ENCODE measurements at places on chromosomes 16 and 17. TPM values are rescaled to one million over a fixed set of nuclear protein-coding genes. Genes with fewer than 3 reads are reported as not detected.
A peak's percentile ranks its signal among the peaks of the same experiment; 100 is the strongest.

GRCh38 chr16:88994695-88995094 lies 17.7 kb upstream of the CBFA2T3 start:
- H3K4me1 ChIP-seq: no peaks in the 10 kb centered on the region
- no peak overlapping the region for H3K4me3 ChIP-seq
- H3K27me3 ChIP-seq: no peaks in the 10 kb centered on the region
- H3K36me3 ChIP-seq: no peaks in the 10 kb centered on the region

- H3K4me1 ChIP-seq: no peaks in the 10 kb centered on the region
- H3K4me3 ChIP-seq: no peak overlapping the region
- H3K36me3 ChIP-seq: no peaks in the 10 kb centered on the region
- no peaks in the 10 kb centered on the region for H3K27me3 ChIP-seq
These were observed 4.8 kb downstream of the EVPL start for GRCh38 chr17:76022285-76022684.

- no peak overlapping the region for H3K4me3 ChIP-seq
- H3K36me3 ChIP-seq: no peaks in the 10 kb centered on the region
- DNase-seq: no peak
- no peaks in the 10 kb centered on the region for H3K27me3 ChIP-seq
- no peak overlapping the region for H3K27ac ChIP-seq
- H3K4me1 ChIP-seq: no peaks in the 10 kb centered on the region
These were observed 184.8 kb upstream of the WSCD1 start for GRCh38 chr17:5885336-5885735.

DNA sequence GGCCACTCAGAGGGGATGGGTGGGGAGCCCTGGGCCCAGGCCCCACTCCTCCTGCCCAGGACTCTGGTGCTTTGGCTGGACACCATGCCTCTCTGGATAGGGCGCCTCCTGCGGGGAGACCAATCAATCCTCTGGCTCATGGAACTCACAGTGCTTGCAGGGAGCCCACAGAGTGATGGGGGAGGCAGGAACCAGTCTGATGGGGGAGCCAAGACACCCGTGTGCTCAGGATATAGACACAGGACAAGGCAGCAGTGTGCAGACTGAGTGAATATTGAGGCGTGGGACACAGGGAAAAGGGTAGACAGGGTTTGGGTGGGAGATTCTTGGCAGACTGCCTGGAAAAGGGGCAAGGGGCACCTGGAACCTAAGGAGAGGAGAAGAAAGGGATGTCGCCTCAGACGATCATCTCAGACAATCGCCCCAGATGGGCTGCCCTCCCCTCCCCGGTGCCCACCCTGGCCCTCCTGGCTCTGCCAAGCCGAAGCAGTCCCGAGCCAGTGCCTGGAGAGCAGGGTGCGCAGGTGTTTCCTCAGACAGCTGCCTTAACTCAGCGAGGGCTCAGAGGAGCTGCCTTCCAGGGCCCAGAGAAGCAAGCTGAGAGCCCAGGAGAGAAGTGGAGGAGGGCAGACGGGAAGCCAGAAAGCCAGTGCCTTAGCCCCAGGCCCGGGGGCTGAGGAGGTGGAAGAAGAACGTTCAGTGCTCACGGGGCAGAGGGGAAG lies 37.4 kb upstream of the DLX4 start:
- H3K27ac ChIP-seq: no peak overlapping the region
- no peaks in the 10 kb centered on the region for H3K36me3 ChIP-seq
- H3K27me3 ChIP-seq: no peaks in the 10 kb centered on the region
- no peak for DNase-seq
- H3K4me3 ChIP-seq: no peak overlapping the region
- H3K4me1 ChIP-seq: no peaks in the 10 kb centered on the region

GRCh38 chr16:54030451-54030850 lies 256.1 kb downstream of the IRX3 start:
- H3K27me3 ChIP-seq: no peaks in the 10 kb centered on the region
- H3K27ac ChIP-seq: no peak overlapping the region
- H3K36me3 ChIP-seq: no peaks in the 10 kb centered on the region
- DNase-seq: no peak
- no peak overlapping the region for H3K4me3 ChIP-seq
- H3K4me1 ChIP-seq: no peaks in the 10 kb centered on the region

DNA sequence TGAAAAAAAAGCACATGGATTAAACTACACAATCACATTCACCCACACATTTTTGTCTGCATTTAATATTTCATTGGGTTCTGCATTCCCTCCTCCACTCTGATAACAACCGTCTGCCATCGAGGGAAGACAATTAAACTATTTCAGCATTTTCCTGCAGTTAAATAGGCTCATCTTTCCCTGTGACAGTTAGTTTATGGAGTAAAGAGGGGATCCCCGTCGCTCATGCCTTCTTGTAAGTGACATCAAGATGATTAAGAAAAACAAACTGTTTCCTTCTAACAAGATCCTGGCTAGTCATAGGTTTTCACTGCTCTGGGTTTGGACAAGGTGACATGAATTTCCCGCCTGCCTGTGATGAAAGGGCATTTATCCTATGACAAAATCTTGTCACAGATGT lies 98.0 kb upstream of the DYNLRB2 start:
- DNase-seq: no peak
- no peaks in the 10 kb centered on the region for H3K4me1 ChIP-seq
- no peaks in the 10 kb centered on the region for H3K27me3 ChIP-seq
- no peaks in the 10 kb centered on the region for H3K36me3 ChIP-seq
- H3K27ac ChIP-seq: no peak overlapping the region

- DNase-seq: peak; percentile 88
- H3K36me3 ChIP-seq: no peaks in the 10 kb centered on the region
- H3K4me3 ChIP-seq: no peak overlapping the region
- H3K4me1 ChIP-seq: no peaks in the 10 kb centered on the region
- no peak overlapping the region for H3K27ac ChIP-seq
These were observed 20.6 kb downstream of the CYB561 start for GRCh38 chr17:63425483-63425882.

DNA sequence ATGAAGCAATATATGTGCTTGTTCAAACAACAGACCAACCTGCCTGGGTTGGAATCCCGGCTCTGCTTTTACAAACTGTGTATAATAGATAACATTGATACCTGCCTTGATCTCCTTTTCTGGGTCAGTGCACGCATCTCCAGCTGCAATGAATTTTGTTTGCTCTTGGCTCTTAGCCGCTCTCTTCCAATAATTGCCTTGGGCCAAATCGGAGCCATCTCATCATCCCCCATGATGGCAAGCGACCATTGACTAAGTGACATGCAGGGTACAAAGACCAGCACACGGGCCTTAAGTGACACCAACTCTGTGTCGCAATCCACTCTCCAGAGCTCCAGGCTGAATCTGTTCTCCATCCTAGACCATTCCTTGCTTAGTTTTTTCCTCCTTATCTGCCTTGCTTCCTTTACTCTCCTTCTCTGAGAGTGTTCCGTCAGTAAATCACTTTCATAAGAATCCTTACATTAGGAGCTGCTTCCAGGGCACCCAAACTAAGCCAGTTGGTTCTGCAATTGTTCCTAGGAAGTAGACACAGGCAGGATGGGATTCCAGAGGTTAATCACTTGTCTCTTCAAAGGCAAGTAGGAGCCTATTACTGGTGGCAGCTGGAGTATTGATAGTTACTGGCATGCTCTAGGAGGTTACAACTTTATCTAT lies 134.2 kb downstream of the ABCA8 start:
- no peak overlapping the region for H3K27ac ChIP-seq
- H3K36me3 ChIP-seq: no peaks in the 10 kb centered on the region
- H3K4me1 ChIP-seq: no peaks in the 10 kb centered on the region
- no peak for DNase-seq

- DNase-seq: peak; percentile 55
- peaks cover 10% of the 10 kb centered on the region for H3K36me3 ChIP-seq
- H3K4me3 ChIP-seq: no peak overlapping the region
- H3K27me3 ChIP-seq: no peaks in the 10 kb centered on the region
- no peak overlapping the region for H3K27ac ChIP-seq
These were observed 229.8 kb downstream of the CPPED1 start for GRCh38 chr16:12573730-12574383.

DNA sequence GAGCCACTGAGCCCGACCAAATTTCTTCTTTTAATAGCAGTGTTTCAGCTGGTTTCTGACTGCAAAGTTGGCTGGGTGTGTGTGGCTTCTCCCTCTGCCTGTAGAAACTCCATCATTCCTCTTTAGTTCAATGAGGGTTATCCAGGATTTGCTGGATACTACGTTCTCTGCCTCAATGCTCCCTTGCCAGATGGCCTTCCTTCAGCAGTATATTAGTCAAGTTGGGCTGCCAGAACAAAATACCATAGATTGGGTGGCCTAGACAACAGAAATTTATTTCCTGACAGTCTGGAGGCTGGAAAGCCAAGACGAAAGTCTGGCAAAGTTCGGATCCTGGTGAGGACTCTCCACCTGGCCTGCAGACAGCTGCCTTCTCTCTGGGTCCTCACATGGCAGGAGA lies 103.7 kb downstream of the NOG start:
- H3K27me3 ChIP-seq: no peaks in the 10 kb centered on the region
- no peaks in the 10 kb centered on the region for H3K4me1 ChIP-seq
- no peak for DNase-seq
- H3K36me3 ChIP-seq: no peaks in the 10 kb centered on the region

DNA sequence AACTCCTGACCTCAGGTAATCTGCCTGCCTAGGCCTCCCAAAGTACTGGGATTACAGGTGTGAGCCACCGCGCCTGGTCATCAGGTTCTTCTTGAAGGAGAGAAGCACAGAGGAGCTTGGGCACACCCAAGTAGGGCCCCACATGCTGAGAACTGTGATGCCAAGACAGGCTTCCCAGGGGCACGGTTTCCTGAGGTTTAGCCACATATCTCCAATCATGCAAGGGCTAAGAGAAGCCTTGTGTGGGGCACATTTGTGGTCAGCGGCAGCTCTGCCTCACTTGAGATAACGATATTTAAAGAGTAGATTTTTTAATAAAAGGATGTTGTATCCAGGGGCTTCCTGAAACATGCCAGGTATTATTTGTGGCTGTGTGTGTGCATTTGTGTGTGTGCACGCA lies 46.9 kb downstream of the CUEDC1 start:
- no peaks in the 10 kb centered on the region for H3K27me3 ChIP-seq
- DNase-seq: no peak
- H3K27ac ChIP-seq: no peak overlapping the region
- H3K4me1 ChIP-seq: peaks cover 29% of the 10 kb centered on the region

DNA sequence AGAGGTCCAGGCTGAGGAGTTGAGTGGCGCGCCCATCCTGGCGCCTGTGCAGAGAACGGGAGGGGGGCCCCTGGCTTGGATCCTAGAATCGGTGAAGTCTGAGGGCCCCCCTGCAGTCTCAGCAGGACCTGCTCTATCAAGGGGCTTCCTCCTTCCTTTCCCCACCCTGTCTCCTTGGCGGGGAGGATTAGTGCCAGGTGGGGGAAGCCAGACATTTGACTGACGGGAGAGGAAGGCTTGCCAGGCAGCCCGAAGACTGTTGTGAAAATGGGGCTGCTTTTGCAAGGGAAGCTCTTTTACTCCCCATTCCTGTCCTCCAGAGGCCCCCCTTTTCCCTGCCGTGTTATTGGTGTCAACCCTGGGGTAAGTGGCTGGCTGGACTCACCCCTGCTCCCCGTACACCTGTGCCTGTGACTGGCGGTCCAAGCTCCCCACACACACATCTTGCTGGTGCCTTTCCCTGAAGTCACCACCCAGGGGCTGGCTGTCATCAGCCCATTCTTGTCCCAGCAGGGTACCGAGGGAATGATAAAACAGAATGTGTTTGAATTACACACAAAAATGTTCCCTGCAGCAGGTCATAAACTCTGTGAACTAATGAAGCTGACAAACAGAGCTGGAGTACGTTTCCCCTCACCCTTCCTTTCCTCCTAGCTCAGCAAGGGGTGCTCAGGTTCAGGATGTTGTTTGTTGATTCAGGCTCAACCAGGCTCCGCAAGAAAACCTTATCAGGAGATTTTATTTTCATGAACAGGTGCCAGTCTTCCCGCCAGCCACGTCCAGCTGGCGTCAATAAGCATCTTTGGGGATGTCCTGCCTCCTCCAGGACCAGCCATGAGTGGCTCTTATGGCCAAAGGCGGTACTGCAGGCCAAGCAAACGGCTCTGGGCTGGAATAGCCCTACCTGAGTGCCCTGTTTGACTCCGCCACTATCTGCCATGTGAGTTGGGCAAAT lies 4.4 kb upstream of the ARMC7 start:
- peak; percentile 48 for DNase-seq
- H3K27ac ChIP-seq: no peak overlapping the region
- peaks cover 2% of the 10 kb centered on the region for H3K36me3 ChIP-seq

DNA sequence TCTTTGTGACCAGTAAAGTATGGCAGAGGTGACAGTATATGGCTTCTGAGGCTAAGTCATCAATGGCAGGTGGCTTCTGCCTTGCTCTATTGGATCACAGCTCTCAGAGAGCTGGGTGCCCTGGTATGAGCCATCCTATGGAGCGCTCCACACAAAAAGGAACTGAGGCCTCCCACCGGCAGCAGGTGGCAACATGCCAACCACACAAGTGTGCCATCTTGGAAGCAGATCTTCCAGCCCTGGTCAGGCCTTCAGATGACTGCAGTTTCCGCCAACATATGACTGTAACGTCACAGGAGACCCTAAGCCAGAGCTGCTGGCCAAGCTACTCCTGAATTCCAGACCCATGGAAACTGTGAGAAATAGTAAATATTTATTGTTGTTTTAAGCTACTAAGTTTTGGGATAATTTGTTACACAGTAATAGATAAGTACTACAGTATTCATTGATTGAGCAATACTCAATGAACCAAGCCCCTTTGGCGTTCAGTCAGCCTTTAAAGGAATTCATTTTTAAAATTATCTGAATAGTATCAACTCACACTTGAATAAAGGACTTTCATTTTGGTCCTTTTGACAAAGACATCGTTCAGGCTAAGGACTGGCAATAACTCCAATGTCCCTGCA lies 69.4 kb upstream of the LHX1 start:
- no peak overlapping the region for H3K4me3 ChIP-seq
- H3K27me3 ChIP-seq: no peaks in the 10 kb centered on the region
- H3K27ac ChIP-seq: no peak overlapping the region
- no peaks in the 10 kb centered on the region for H3K4me1 ChIP-seq
- no peak for DNase-seq

DNA sequence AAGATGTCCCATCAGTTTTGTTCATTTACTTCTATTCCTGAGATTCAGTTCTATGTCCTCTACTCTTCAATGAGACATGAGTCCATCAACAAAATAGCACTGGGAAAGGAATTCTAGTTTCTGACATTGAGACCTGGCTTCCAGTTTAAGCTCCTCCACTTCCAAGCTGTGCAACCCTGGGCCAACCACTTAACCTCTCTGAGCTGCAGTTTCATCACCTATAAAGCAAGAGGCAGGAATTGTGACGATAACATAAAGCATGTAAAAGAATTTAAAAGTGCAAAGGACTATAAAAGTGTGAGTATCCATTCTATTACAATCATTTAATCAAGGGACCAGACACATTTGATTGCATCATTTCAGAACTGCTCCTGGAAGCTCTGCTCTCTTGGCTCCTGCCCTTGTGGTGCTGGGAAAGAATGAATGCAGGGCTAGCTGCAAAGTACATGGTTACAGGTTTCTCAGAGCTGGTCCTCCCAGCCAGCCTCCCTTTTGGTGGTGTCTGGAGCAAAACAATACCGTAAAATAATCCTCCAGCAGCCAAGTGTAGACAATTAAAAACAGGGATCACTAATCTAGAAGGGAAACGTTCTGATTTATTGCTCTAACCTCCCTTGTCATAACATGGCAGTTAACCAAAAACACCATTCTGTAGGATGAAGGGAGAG lies 113.9 kb downstream of the VPS53 start:
- H3K27ac ChIP-seq: no peak overlapping the region
- no peaks in the 10 kb centered on the region for H3K4me1 ChIP-seq
- no peaks in the 10 kb centered on the region for H3K27me3 ChIP-seq
- DNase-seq: no peak

TMEM204 gene
- 40.9 TPM for total RNA-seq

TP53TG3B gene
- total RNA-seq: not detected

RARA gene
- total RNA-seq: 45.7 TPM

SLC46A1 gene
- total RNA-seq: 14.7 TPM

ATP1B2 gene
- total RNA-seq: 7.6 TPM

HSD11B2 gene
- 139 TPM for total RNA-seq

XAF1 gene
- 35.3 TPM for total RNA-seq

SOCS1 gene
- total RNA-seq: 21.8 TPM

DPEP2 gene
- total RNA-seq: 3.1 TPM

All from kidney (tissue), 22 donors.